Activated T-cell treated with anti-CD3 and anti-CD28 coated beads, Interleukin-2, amount 50 U/mL, for 4 hours (primary cell): ENCODE measurements at places on chromosomes 1 and 21. TPM values are rescaled to one million over a fixed set of nuclear protein-coding genes. Genes with fewer than 3 reads are reported as not detected.

The UMODL1 gene
- not detected for total RNA-seq

The FOXE3 gene
- not detected for total RNA-seq

The SGIP1 gene
- total RNA-seq, result not detected

The RHD gene
- total RNA-seq, result not detected

The OR10Z1 gene
- not detected for total RNA-seq

The TNFRSF18 gene
- total RNA-seq, result 102 TPM

The NBPF8 gene
- 20.5 TPM for total RNA-seq

The S100A16 gene
- 0.24 TPM for total RNA-seq

- no peak for DNase-seq
Observed at GRCh38 chr1:98677288-98677687, 15.8 kb downstream of the SNX7 start.

DNA sequence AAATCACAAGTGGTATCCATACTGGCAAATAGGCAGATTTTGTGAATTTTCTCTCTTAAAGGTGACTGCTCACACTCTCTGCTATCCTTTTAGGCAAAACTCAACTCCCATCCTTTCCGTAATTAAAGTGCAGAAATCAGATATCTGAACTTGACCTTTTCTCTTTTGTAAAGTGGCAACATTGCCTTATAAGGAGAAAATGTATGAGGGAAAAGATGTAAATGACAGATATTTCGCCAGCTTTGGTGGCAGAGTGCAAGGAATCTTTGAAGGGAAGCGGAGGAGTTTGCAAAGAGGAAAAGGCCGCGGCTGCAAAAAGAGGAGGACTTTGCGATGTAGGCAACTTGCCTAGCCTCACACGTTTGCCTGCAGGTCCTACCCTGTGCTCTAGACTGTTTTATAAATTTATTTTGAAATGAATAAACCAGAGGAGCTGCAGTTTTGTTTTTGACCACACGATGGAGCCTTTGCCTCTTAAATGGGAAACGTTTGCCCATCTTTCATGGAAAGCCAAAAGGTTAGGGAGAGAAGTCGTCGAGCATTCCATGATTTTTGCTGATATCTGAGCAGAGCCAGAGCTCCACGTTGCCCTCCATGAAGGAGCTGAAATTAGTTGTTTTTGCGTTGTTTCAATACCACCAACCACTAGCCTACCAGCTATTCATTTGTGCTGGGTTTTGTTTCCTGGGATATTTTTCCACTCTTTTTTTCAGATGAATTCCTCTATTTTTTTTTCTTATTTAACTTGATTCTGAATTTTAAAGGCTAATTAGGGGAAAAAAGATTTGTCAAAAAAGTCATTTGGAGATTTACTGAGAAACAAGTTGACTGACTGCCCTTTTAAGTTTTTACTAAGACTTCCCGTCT is 242.3 kb downstream of the LMX1A start:
- DNase-seq, result no peak

GRCh38 chr1:152479792-152480595 is 30.6 kb upstream of the LCE5A start:
- peak; percentile 62 for DNase-seq

GRCh38 chr1:192530254-192530653 is 45.3 kb upstream of the RGS1 start:
- no peak for DNase-seq

DNA sequence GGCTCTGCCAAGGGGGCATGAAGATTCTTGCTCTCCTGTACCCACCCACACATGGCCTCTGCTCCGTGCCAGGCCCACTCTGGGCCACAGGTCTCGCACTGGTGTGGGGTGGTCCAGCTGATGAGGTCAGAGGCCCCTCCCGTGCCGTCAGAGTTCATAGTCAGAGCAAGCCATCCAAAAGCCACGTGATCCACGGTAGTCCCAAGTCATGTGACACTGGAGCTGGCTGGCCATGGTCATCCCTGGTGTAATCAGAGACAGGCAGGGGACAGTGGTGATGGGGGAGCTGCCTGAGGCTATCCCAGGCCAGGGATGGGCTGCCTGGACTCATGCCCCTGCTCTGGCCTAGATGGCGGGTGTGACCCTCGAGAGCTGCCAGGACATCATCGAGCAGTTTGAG is 10.5 kb downstream of the PLCH2 start:
- no peak for DNase-seq

DNA sequence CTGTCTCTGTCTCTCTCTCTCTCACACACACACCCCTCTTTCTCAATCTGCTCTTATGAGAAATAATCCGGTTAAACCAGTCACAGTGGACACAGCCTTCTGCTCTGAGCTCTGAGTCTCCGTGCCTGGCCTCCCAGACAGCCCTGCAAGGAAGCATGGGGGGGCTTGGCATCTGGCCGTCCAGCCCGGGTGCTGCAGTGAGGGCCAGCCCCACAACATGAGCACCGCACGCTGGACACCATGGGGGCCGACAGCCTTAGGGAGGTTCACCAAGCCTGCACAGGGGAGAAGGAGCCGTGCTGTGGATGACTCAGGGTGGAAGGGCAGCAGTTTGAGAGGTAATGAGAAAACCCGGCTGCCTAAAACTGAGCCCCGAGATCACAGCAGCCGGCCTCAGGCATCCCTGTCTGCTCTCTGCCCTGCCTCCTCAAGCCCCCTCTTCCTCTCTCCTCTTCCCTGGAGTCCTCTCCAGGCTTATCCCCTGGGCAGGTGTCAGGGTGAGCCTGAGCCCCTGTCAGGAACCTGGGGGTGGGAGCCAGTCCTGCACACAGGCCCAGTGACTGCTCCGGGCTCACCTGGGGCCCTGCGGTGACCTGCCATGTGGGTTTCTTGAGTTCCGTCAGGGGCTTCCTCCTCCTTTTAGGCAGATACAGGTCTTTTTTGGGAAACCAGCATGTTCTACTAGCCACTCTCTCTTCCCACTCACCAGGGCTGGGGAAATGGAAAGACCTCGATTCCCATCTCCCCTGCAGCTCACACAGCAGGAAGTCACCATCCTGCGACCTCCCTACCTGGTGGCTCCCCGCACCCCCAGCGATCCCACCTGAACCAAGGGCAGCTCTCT is 92.8 kb downstream of the ITPKB start:
- DNase-seq, result no peak

DNA sequence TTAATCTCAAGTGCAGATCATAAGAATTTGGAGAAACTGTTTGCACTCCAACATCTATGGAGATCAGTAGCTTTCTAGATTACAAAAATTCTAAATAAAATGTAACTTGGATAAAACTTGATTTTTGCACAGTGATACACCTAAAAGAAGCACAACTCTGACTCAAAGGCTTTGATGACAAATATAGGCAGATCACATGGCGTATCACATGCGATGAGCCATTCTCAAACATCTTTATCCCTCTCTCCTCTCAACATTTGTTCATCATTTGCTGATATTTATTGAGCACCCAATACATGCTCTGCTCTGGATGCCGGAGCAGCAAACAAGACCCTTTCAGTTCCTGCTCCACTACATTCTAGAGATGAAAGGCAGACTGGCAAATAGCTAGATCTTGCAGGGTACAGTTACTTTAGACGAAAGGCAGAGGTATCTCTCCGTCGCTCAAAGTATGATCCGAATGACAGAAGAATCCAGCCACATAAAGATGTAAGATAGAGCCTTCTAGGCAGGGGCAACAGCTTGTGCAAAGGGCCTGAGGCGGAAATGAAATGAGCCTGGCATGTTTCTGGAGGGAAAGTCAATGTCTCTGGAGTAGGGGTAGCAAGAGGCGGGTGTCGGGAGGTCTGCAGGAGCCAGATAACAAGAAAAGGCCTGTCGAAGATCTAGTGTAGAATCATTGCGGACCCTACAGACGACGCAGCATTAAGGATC is 145.8 kb upstream of the ERRFI1 start:
- no peak for DNase-seq

DNA sequence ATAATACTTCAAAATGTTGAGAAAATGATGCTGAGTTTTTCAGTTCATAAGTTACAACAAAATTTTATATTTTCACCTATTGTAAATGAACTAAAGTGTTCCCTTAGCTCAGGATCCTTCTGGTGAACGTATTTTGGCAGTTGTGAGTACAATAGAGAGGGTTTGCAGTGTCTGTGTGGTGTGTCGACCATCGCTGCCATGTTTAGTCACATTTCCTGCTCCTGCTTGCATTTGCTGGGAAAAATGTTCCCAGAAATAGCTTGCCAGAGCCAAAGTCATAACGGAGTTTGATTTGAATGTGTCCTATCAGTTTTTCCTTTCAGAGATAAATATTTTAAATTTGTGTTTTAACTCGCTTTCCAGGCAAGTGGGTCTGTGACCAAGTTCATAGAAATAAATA is 117.1 kb upstream of the COL6A1 start:
- DNase-seq, result no peak

GRCh38 chr1:12345350-12346217 is 115.8 kb downstream of the VPS13D start:
- no peak for DNase-seq

DNA sequence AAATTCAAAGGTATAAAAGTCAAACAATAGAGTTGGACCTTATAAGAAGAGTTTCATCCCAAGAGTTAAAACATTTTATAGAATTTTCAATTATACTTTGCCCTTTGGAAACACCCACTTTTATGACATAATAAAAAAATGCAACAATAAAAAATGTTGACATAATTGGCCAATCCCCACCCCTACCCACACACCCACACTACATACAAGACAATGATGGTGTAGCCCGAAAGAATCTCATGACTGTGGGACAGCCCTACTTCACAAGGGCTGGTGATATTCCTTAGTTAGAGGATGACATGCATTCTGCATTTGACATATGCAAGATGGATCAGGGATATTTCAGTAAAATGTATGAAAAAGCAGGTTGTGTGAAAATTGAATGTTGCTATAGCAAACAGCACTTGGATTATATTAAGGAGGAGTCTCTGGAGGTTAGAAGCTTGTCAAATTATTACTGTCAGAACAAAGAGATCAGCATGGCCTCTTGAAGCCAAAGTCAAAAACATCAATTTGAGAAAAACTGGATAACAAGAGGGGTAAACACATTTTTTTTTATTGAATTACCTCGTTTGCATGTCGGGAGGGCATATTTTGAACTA is 133.0 kb upstream of the SAMSN1 start:
- DNase-seq, result no peak

- DNase-seq, result no peak
Observed at GRCh38 chr1:221327954-221328353, 413.9 kb downstream of the DUSP10 start.

DNA sequence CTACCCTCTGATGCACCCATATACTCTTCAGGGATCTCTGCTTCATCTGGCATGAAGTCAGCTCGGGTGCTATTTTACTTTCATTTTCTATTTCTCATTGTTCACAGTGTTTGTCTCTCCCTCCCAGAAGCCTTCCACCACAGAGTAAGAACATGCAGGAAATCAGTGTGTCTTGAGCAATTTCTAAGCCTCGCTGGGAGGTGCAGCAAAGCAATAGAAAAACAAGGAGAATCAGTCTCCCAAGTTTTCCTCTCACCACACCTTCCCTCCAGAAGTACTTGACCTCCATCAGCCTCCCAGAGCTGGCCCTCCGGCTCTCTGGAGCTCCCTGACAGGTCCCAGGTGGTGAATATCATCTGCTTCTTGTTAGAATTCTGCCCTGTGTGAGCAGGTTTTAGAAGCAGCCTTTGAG is 594.7 kb upstream of the CAMK1G start:
- no peak for DNase-seq

- DNase-seq, result no peak
Observed at GRCh38 chr1:54221867-54222484, 22.0 kb downstream of the MRPL37 start.

- DNase-seq, result no peak
Observed at GRCh38 chr1:224506141-224506814, 71.7 kb upstream of the WDR26 start.

DNA sequence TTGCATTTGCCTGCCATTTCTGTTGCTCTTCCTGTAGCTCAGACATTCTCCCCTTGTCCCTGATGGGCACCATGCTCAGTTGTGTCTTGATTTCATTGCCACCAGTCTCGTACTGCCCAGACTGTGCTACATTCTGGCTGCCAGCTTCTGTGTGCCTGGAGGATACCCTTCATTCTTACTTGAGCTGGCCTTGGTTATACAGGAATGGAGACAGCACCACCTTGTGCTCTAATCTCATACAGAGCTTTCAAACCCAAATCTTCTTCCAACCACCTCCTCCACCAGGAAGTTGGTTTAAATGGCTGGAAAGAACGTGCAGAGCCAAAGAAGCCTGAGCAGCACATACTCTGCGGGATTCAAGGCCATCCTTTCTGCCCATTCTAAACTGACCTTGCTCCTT is 165.3 kb downstream of the SLC35F3 start:
- DNase-seq, result no peak

GRCh38 chr1:53111073-53111556 is 31.3 kb downstream of the SLC1A7 start:
- no peak for DNase-seq

DNA sequence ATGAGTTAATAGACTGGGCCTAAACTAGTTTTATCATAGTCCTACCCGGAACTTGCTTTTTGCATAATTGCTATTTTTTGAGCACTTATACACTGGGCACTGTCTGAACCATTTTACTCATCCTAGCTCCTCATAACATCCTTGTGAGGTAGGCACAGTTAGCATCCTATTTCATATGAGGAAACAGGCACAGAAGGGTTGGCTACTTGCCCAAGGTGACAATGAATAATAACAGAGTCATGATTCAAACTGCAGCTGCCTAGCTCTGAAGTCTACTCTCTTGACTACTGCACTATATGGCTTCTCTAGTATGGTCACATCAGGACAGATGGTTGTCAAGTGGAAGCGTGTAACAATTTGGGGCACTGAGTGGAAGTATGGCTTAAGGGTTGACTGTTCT is 18.2 kb upstream of the RC3H1 start:
- no peak for DNase-seq

- no peak for DNase-seq
Observed at GRCh38 chr1:18470671-18471355, 9.9 kb upstream of the KLHDC7A start.

GRCh38 chr1:59697150-59697800 is 117.5 kb upstream of the HOOK1 start:
- DNase-seq, result no peak

DNA sequence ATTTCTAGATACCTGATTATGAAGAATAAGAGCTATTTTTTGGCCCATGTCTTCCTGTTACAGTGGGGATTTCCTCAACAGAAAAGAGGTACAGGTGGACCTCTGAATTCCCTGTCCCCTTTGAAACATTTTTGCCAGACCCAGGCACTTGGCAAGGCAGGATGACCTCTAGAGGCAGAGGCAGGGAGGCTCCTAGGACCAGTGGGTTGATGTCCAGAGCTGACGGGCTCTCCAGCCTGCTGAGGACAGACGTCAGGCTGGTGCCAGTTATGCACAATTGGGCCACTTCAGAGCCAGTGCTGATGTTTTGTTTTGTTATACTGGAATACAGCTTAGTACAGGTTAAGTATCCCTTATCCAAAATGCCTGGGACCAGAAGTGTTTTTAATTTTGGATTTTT is 18.5 kb upstream of the A3GALT2 start:
- no peak for DNase-seq

- DNase-seq, result no peak
Observed at GRCh38 chr1:175073061-175073460, 5.4 kb downstream of the TNN start.

- DNase-seq, result no peak
Observed at GRCh38 chr1:26023826-26024225, 2.3 kb downstream of the EXTL1 start.

DNA sequence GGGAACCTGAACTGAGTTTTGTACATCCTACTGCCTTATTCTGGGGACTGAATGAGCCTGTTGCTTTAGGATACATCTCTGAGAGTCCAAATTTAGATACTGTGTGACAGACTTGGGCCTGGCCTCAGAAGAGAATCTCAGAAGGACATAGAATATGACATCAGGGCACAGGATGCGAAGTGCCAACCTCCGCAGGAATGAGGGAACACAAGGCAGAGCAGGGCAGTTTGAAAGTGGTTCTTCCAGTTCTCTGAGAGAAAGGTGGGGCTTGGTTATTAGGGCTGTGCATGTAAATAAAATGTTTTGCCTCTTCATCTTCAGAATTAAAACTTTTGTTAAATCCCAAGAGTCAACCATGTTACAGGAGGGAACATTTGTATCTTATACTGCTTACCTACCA is 23.1 kb downstream of the TRAF5 start:
- no peak for DNase-seq
